A172 (cell line): ENCODE measurements at places on chromosomes 6 and 20. TPM values are rescaled to one million over a fixed set of nuclear protein-coding genes. Genes with fewer than 3 reads are reported as not detected.

The SRSF12 gene
- 0.10 and 0.34 TPM in 2 replicates for total RNA-seq

The PI3 gene
- not detected in 2 replicates for total RNA-seq

The SAMD10 gene
- 0.77 TPM in 1 of 2 replicates, not detected in the other for total RNA-seq

The SLC17A2 gene
- not detected in 2 replicates for total RNA-seq

The PREX1 gene
- total RNA-seq, result 8.1 and 12.2 TPM in 2 replicates

The TFAP2D gene
- total RNA-seq, result not detected in 2 replicates

The SOX18 gene
- total RNA-seq, result 0.21 and 1.9 TPM in 2 replicates

The IP6K3 gene
- total RNA-seq, result 6.8 and 6.9 TPM in 2 replicates

The LGSN gene
- not detected in 2 replicates for total RNA-seq

The FAXC gene
- 8.1 and 10.9 TPM in 2 replicates for total RNA-seq

The SRXN1 gene
- 142 and 158 TPM in 2 replicates for total RNA-seq

The RIPOR2 gene
- 0.53 TPM in 1 of 2 replicates, not detected in the other for total RNA-seq

The PNLDC1 gene
- not detected in 2 replicates for total RNA-seq

The TREM1 gene
- total RNA-seq, result not detected in 2 replicates

The LY6G6C gene
- total RNA-seq, result not detected in 2 replicates

The SIRPG gene
- total RNA-seq, result not detected in 2 replicates

The RAD21L1 gene
- 0.07 and 0.90 TPM in 2 replicates for total RNA-seq

The MAFB gene
- total RNA-seq, result 0.36 and 0.62 TPM in 2 replicates

The SRMS gene
- total RNA-seq, result not detected in 2 replicates

The EBF4 gene
- total RNA-seq, result 5.2 and 7.2 TPM in 2 replicates

The CD2AP gene
- total RNA-seq, result 13.4 and 18.0 TPM in 2 replicates

The HSPA12B gene
- total RNA-seq, result not detected in 2 replicates

The HCRTR2 gene
- total RNA-seq, result not detected in 2 replicates

The PRR18 gene
- total RNA-seq, result 0.14 and 0.24 TPM in 2 replicates

The PRSS35 gene
- 0.90 and 1.3 TPM in 2 replicates for total RNA-seq
